MCF 10A (cell line): ENCODE measurements at places on chromosomes 4 and X.

DNA sequence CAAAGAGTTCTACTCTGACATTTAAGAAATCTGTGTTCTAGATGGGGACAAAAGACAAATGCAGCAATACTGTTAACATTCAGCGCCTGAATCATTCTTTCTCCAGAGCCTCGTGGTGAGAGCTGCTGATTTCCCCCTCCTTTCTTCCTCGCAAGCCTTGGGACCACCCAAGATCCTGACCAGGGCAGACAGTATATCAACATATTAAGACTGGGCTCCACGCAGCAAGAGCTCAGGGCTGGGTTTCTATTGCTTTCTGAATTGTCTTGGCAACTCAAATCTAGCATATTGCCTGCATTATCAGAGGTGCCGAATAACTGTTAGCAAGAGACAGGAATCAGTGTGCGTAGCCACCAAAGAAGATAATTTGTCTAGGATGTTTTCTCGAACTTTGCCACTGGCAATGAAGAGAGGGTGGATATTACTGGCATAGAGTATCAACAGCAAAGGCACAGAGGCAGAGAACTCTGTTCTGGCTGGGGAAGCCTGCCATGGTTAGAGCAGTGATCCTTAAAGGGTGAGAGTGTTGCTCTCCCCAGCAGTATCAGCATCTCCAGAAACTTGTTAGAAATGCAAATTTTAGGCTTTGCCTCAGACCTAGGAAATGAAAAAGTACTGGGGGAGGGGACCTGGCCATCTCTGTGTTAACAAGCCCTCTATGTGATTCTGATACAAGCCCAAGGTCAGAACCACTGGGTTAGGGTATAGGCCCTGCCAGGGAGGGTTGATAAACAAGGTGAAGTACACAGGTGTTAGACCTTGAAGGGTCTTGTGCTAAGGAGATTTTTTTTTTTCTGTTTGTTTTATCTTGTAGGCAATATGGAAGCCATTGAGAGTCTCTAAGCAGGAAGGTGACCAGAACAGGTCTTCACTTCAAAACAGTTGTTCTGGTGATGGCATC is 46.2 kb upstream of the MID1IP1 start:
- no peaks in the 10 kb centered on the region for H3K4me1 ChIP-seq
- H3K27me3 ChIP-seq: peaks cover 73% of the 10 kb centered on the region
- no peak overlapping the region for H3K4me3 ChIP-seq
- no peaks in the 10 kb centered on the region for H3K36me3 ChIP-seq

DNA sequence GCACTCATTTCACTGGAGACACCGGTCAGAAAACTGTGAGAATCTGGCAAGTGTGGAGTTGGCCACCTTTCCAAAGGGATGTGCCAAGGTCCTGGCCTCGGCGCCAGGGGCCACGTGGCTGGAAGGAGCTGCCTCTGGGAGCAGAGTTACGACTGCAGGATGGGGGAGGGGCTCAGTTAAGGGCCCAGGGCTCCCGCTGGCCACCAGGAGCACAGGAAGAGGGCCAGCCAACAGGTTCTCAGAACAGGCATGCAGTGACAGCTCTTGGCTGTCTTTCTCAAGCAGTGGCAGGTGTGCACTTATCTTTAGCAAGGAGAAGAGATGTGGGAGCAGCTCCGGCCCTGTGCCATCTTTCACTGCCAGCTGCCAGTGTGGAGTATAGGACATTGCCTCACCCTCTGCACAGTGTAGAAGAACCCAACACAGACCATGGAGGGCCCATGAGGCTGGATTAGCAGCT is 115.9 kb upstream of the RBPJ start:
- H3K4me3 ChIP-seq: no peak overlapping the region
- peak; percentile 65 for DNase-seq
- no peak overlapping the region for H3K27ac ChIP-seq
- no peaks in the 10 kb centered on the region for H3K36me3 ChIP-seq
- peaks cover 27% of the 10 kb centered on the region for H3K27me3 ChIP-seq
- peaks cover 15% of the 10 kb centered on the region for H3K4me1 ChIP-seq

DNA sequence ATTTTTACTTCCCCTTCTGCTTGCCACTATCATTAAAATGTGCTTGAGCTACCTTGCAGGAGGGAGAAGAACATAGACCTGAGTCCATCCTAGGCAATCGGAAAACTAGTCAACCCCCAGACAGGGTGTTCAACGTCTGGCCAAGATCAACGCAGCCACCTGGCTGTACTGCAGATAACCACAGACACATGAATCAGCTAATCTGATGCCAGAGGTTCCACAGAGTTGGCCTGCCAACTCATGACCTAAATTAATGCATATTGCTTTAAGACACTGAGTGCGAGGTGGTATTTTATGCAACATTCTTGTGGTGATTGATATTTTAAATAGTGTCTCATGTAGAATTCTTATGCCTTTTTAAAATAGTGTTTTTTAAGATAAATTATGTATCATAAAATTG is 1283.8 kb upstream of the PABPC4L start:
- peaks cover 5% of the 10 kb centered on the region for H3K4me1 ChIP-seq
- H3K36me3 ChIP-seq: no peaks in the 10 kb centered on the region
- H3K27me3 ChIP-seq: no peaks in the 10 kb centered on the region

- no peaks in the 10 kb centered on the region for H3K27me3 ChIP-seq
- no peak overlapping the region for H3K27ac ChIP-seq
- no peak overlapping the region for H3K4me3 ChIP-seq
- H3K4me1 ChIP-seq: no peaks in the 10 kb centered on the region
- no peak for DNase-seq
Observed at GRCh38 chr4:70958681-70959080, 34.8 kb upstream of the DCK start.

DNA sequence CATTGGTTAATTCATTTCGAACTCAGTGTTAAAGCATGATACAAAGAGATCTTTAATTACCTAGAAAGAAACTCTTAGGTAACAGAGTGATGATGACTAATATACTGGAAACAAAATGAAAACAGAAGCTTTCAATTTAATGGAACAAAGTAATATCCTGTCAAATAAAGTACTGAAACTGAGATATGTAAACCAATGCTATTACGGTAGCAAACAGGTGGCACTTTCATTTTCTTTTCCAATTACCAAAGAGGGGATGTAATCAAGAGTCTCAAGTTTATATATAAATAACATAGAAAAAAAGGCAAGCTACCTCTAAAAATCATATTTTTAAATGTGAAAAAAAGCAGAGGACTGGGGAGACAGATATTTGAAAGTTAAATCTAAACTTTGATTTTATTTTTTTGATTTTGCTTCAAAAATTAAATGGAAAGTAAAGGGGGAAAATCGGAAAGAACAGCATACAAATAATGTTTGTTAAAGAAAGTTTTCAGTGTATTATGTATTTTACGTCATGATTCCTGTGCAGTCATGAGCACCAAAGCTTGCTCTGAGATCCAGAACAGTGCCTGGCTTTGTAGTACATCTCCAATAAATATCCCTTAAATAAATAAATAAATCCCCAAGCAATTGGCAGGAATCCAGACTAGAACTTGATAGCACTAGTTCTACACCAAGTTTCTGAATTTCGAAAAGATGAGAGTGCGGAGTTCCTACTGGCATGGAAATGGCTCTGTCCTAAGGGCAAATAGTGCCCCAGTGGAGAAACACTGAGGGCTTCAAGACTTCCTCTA is 25.0 kb upstream of the RAPGEF2 start:
- no peaks in the 10 kb centered on the region for H3K36me3 ChIP-seq
- peaks cover 6% of the 10 kb centered on the region for H3K4me1 ChIP-seq

DNA sequence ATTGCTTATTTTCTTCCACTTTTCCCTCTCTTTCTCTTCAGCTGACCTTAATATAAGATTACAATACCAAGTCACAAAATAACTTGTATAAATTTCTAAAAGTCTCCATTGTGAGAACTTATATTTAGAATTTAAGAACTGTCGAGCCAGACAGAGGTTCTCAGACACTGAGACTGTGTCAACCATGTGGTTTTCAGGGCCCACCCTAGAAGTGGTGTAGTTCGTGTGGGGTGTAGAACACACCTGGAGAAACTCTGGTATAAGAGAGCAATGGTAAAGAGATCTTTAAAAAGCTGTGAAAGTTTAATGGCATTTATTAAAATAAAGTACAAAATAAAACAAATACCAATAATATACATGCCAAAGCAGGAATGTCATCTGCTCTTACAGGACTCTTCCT is 19.7 kb downstream of the CPEB2 start:
- no peak for DNase-seq
- H3K27ac ChIP-seq: no peak overlapping the region
- no peaks in the 10 kb centered on the region for H3K27me3 ChIP-seq
- H3K4me1 ChIP-seq: no peaks in the 10 kb centered on the region

DNA sequence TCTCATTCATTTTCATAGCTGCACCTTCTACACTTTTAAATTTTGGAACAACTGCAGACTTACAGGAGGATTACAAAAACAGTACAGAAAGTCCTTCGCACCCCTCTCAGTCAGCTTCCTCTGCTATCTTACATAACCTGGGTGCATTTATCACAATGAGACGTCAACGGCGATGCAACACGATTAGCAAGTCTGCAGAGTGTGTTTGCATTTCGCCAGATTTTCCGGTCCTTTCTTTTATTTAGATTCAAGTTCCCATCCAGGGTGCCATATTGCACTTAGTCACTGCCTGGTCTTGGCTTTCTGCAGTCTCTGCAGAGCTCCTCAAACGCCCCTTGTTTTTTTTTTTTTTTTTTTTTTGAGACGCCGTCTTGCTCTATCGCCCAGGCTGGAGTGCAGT is 85.9 kb downstream of the ASMT start:
- no peak overlapping the region for H3K4me3 ChIP-seq
- no peaks in the 10 kb centered on the region for H3K4me1 ChIP-seq
- H3K27ac ChIP-seq: no peak overlapping the region
- H3K27me3 ChIP-seq: no peaks in the 10 kb centered on the region

GRCh38 chr4:141702472-141703182 is 66.2 kb downstream of the IL15 start:
- H3K27ac ChIP-seq: no peak overlapping the region
- no peak overlapping the region for H3K4me3 ChIP-seq
- H3K4me1 ChIP-seq: no peaks in the 10 kb centered on the region
- H3K27me3 ChIP-seq: no peaks in the 10 kb centered on the region

DNA sequence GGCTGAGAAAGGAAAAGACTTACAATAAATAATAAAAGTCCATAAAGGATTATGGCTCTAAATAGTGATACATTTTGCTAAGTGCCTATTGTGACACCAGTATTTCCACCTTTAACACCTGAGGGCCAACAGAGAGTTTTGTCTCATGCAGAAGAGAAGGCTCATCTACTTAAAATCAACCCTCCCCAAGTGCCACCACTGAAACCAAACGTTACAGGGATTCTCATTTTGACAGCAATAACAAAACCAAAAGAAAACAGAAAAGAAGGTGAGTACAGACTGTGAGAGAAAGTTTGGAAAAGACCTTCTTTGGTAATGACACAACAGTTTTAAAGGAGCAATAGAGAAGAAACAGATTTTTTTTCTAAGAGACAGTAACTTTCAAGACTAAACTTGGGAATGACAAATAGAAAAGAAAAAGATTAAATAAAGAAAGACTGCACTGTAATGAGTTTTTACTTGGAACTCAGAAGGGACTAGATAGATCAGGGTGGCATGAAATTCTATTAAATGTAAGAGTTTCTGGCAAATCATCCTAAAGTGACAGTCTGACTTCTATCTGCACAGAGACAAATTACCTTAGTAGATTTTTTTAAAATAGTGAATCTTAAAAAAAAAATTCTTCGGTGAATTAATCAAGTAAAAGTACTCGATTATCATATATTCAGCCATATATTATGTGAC is 109.7 kb downstream of the ZNF827 start:
- no peak overlapping the region for H3K4me3 ChIP-seq
- peaks cover 6% of the 10 kb centered on the region for H3K36me3 ChIP-seq
- no peaks in the 10 kb centered on the region for H3K4me1 ChIP-seq
- DNase-seq: no peak
- H3K27me3 ChIP-seq: no peaks in the 10 kb centered on the region

DNA sequence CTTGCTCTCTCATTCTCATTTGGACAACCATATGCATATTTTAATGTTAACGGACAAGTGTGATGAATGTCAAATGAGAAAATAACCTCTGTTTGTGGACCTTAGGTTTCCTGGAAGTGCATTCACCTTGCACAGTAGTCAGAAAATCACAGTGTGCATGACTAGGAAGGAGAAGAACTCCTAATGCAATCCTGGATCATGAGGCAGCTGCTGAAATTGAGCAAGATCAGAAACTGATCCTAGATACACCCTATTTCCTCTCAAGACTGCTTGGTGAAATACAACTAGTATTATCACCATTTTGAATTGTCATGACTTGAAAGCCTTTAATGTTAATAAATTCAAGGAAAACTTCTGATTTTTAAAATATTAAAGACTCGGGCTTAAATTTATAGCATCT is 1148.9 kb downstream of the STIM2 start:
- no peaks in the 10 kb centered on the region for H3K27me3 ChIP-seq
- no peak overlapping the region for H3K27ac ChIP-seq
- H3K36me3 ChIP-seq: no peaks in the 10 kb centered on the region
- no peak for DNase-seq
- no peak overlapping the region for H3K4me3 ChIP-seq

DNA sequence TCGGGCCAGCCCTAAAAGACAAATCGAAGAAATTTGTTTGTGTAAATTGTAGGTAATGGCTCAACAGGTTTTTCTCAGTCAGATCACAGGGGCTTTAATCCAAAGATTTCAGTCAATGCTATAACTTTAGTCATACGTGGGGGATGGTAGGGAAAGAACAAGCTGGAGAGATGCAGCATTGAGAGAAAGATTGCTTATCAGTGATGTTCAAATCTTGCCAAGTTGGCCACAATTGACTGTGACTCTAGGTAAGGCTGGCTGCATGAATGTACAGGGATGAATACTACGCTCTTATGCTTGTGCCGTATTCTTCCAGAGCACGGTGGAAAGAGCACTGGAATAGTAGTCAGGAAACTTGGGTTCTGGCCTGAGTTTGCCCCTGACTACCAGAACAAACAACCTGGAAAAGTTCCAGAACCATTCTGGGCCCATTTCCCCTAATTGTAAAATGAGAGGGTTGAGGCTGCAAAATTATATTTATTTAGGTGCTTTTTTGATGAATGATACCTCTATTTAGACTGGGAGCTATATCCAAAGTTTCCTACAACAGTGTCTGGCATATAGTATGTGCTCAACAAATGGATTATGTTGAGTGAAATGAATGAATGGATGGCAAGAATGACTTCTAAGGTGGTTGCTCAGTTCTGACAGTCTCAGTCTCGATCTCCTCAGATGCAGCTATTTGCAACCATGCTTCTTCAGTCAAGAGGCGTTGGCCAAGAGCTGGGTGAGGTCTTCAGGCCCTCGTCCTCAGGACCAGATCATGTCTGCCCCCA is 44.4 kb downstream of the TSC22D3 start:
- H3K27me3 ChIP-seq: peaks cover 57% of the 10 kb centered on the region
- no peak for DNase-seq
- H3K36me3 ChIP-seq: no peaks in the 10 kb centered on the region
- H3K4me1 ChIP-seq: peaks cover 15% of the 10 kb centered on the region
- H3K4me3 ChIP-seq: no peak overlapping the region
